Stimulated activated CD4-positive, alpha-beta T cell treated with anti-CD3 and anti-CD28 coated beads, TNF-alpha, amount 100 ng/mL, for 24 hours (primary cell): ENCODE measurements at places on chromosomes 12 and 14.

DNA sequence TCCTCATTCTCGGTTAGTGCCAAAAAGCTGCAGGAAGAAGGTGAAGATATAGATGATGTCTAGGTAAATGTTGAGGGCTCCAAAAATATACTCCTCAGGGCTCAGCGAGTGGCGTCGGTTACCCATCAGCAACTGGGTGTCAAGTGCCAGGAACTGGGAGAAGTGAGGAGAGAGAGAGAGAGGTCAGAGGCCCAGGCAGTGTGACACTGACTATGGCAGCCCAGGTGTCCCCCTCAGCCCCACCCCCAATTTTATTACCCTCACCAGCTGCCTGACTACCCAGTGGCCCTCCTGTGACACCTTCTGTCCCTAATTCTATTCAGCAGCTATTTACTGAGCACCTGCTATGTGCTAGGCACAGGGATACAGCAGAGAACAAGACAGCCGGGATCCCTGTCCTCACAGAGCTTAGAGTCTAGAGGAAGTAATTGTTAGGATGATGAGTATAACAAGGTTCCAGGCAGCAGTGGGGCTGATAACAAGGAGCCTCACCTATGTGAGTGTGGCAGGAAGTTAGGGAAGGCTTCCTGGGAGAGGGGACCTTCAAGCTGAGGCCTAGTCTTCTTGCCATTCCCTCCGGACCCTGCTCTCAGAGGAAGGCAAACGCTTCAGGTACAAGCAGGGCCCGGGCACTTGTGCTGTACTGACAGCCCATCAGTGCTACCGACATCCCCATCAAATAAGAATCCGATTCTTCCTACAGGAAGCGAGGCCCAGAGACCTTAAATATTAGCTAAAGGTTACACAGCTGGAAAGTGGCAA, 27.8 kb upstream of the BCDIN3D start:
- DNase-seq, result no peak

DNA sequence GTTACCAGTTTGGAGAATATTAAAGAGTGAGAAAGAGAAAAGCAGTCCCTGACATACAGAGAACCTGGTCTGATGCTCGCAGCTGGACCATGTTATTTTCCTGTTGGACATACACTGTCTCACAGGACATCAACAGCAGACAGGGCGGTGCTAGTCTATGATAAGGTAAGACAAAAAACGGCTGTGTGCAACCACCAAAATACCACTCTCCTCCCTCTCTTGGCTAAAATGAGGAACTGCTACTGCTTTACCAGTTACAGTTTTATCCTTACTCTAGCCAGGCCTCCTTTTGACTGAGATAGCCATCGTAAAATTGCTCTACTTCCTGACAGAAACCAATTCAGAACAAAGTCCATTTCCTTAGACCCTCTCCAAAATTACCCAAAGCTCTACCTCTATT, 47.0 kb upstream of the ERGIC2 start:
- DNase-seq, result no peak

- no peak for DNase-seq
These were observed 7.7 kb downstream of the GATC start for GRCh38 chr12:120453977-120454376.

DNA sequence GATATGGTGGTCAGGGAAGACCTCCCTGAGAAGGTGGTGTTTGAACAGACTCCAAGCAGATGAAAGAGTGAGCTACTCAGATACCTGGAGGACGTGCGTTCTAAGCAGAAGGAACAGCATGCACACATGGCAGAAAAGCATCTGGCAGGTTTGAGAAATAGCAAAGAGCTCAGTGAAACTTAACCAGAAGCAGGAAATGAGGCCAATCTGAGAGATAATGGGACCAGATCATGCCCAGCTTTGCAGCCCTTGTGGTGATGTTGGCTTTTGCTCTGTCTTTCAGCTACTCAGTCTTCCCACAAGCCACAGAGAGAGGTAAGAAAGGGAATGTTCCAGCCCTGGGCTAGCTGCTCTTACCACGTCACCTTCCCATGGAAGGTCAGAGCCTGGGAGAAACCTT, 176.3 kb upstream of the GSC start:
- DNase-seq, result no peak

GRCh38 chr14:32408018-32408417, 78.9 kb downstream of the AKAP6 start:
- no peak for DNase-seq

- DNase-seq, result peak; percentile 26
These were observed 7.8 kb downstream of the ZDHHC22 start for GRCh38 chr14:77133720-77134338.

GRCh38 chr14:23518709-23519108, 32.9 kb downstream of the ZFHX2 start:
- no peak for DNase-seq
